ENCODE measurements at places on chromosomes 13 and 19. TPM values are rescaled to one million over a fixed set of nuclear protein-coding genes. Genes with fewer than 3 reads are reported as not detected.

- peak; percentile 45 for DNase-seq
- H3K4me1 ChIP-seq, result peaks cover 30% of the 10 kb centered on the region
- H3K36me3 ChIP-seq, result no peaks in the 10 kb centered on the region
Observed at GRCh38 chr13:30376426-30377311, 45.6 kb upstream of the UBE2L5 start.

- DNase-seq, result no peak
- H3K27ac ChIP-seq, result no peak overlapping the region
- H3K4me3 ChIP-seq, result no peak overlapping the region
- H3K4me1 ChIP-seq, result no peaks in the 10 kb centered on the region
- H3K27me3 ChIP-seq, result no peaks in the 10 kb centered on the region
Observed at GRCh38 chr13:90232291-90232690, 1115.2 kb upstream of the MIR17HG start.

PTGER1 gene
- total RNA-seq, result not detected

GRCh38 chr19:46555628-46556280 lies 45.4 kb upstream of the CALM3 start:
- no peaks in the 10 kb centered on the region for H3K4me1 ChIP-seq
- DNase-seq, result no peak
- no peak overlapping the region for H3K27ac ChIP-seq
- H3K27me3 ChIP-seq, result no peaks in the 10 kb centered on the region
- no peak overlapping the region for H3K4me3 ChIP-seq

DNA sequence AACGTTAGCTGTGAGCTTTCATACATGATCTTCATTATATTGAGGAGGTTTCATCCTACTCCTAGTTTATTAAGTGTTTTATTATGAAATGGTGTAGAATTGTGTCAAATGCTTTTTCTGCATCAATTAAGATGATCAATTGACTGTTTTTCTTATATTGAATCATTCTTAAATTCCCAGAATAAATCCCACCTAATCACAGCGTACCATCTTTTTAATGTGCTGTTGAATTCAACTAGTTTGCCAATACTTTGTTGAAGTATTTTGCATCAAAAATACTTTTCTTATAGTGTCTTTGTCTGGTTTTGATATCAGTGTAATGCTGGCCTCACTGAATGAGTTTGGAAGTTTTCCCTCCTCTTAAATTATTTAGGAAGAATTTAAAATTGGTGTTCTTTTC lies 138.6 kb upstream of the SGCG start:
- no peak for DNase-seq
- no peak overlapping the region for H3K4me3 ChIP-seq
- H3K27ac ChIP-seq, result no peak overlapping the region
- H3K36me3 ChIP-seq, result no peaks in the 10 kb centered on the region

GRCh38 chr19:38289955-38290354 lies 14.1 kb upstream of the C19orf33 start:
- no peaks in the 10 kb centered on the region for H3K27me3 ChIP-seq
- H3K36me3 ChIP-seq, result peaks cover 22% of the 10 kb centered on the region
- no peak overlapping the region for H3K4me3 ChIP-seq
- H3K27ac ChIP-seq, result peak overlapping the region; percentile 84
- DNase-seq, result no peak

DNA sequence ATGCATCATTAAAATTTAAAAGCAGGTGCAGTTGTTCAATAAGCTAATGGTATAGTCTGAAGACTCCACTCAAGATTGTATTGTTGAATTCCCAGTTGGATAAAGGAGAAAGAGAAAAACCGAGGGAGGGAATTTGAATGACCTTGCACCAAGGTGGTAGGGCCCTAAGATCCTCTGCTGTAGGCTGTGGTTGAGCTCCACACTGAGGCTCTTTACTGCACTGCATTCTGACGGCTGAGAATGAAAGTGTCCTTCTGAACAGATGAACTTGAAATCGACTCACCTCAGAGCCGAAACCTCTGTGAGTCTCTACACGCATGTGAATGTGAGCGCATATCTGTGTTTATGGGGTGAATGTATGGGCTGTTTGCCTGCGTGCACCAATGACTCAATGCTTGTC lies 388.9 kb upstream of the DACH1 start:
- DNase-seq, result peak; percentile 65
- H3K36me3 ChIP-seq, result no peaks in the 10 kb centered on the region
- H3K27ac ChIP-seq, result no peak overlapping the region

HOMER3 gene
- total RNA-seq, result 5.1 TPM

- H3K27ac ChIP-seq, result peak overlapping the region; percentile 77
- no peaks in the 10 kb centered on the region for H3K36me3 ChIP-seq
- peak overlapping the region; percentile 22 for H3K4me3 ChIP-seq
- no peak for DNase-seq
Observed at GRCh38 chr13:101624210-101624922, 171.9 kb downstream of the ITGBL1 start.

- peaks cover 33% of the 10 kb centered on the region for H3K4me1 ChIP-seq
- DNase-seq, result no peak
- no peak overlapping the region for H3K27ac ChIP-seq
- no peak overlapping the region for H3K4me3 ChIP-seq
- H3K27me3 ChIP-seq, result no peaks in the 10 kb centered on the region
- H3K36me3 ChIP-seq, result no peaks in the 10 kb centered on the region
Observed at GRCh38 chr13:75776550-75776949, 140.4 kb downstream of the LMO7 start.

DIRAS1 gene
- 2.9 TPM for total RNA-seq

GRCh38 chr13:70128098-70128497 lies 19.8 kb upstream of the KLHL1 start:
- no peaks in the 10 kb centered on the region for H3K36me3 ChIP-seq
- no peak for DNase-seq
- H3K27ac ChIP-seq, result no peak overlapping the region
- H3K4me1 ChIP-seq, result no peaks in the 10 kb centered on the region
- H3K4me3 ChIP-seq, result no peak overlapping the region

- H3K27me3 ChIP-seq, result peaks cover 15% of the 10 kb centered on the region
- peaks cover 6% of the 10 kb centered on the region for H3K4me1 ChIP-seq
- no peaks in the 10 kb centered on the region for H3K36me3 ChIP-seq
- DNase-seq, result no peak
- H3K27ac ChIP-seq, result no peak overlapping the region
Observed at GRCh38 chr19:41187884-41188279, 5.1 kb upstream of the CYP2S1 start.

KANK3 gene
- not detected for total RNA-seq

DNA sequence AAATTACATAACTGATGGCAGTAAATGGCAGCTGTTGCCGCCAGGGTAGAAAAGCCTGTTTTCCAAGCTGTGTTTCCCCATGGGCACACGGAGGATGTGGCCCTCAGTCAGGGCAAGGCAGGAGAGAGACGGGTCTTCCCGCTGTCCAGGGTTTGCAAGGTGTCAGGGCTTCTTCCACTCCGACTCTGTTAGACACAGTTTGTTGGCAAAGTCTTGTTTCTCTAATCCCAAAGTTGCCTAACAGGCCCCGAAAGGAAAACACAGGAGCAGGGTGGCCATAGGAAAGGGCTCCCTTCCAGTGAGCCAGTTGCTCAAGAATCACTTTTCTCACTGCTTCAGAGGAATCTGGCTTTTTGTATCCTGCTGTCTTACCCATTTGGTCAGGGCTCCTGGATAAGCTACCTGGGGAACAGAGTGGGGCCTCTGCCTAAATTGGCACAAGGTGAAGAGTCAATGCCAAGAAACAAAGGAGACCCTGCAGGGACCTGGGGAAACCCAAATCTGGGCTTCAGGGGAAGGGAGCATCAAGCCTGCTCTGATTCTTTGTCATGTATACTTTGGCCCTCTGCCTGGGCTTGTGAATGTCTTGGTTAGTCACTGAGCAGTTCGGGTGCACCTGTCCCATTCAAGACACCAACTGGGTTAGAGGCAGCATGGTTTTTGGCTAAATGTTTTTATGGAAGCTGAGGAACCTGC lies 29.0 kb upstream of the CXCL17 start:
- no peak overlapping the region for H3K4me3 ChIP-seq
- H3K36me3 ChIP-seq, result no peaks in the 10 kb centered on the region
- no peak overlapping the region for H3K27ac ChIP-seq
- H3K4me1 ChIP-seq, result peaks cover under 1% of the 10 kb centered on the region
- H3K27me3 ChIP-seq, result no peaks in the 10 kb centered on the region
- no peak for DNase-seq

DNA sequence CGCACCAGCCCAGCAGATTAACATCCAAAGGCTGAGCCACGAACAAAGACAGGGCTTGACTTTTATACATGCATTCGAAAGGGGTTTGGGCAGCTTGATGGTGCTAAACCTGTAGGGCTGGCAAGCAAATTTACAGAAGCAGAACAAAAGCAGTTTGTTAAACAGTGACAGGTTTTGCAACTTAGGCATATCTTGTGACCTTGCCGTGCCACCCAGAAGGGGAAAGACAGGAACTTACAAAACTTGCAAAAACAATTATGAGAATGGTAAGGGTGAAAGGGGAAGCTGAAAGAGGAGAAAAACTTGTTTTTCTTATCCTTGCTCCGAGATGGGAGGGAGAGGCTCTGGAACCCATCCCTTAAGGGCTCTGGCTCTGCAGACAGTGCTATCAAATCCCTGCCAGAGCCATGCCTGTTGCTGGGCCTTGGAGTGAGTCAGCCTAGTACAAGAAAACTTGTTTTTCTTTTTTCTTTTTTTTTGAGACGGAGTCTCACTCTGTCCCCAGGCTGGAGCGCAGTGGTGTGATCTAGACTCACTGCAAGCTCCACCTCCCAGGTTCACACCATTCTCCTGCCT lies 1325.2 kb upstream of the PRR20A start:
- no peak overlapping the region for H3K27ac ChIP-seq
- no peaks in the 10 kb centered on the region for H3K36me3 ChIP-seq
- no peaks in the 10 kb centered on the region for H3K27me3 ChIP-seq

- no peaks in the 10 kb centered on the region for H3K4me1 ChIP-seq
- no peak overlapping the region for H3K4me3 ChIP-seq
- H3K27me3 ChIP-seq, result no peaks in the 10 kb centered on the region
- H3K36me3 ChIP-seq, result no peaks in the 10 kb centered on the region
Observed at GRCh38 chr13:92175330-92175729, 776.9 kb downstream of the GPC5 start.

RFPL4A gene
- 1.7 TPM for total RNA-seq

- no peaks in the 10 kb centered on the region for H3K27me3 ChIP-seq
- no peaks in the 10 kb centered on the region for H3K36me3 ChIP-seq
- no peak overlapping the region for H3K27ac ChIP-seq
- no peak overlapping the region for H3K4me3 ChIP-seq
- DNase-seq, result no peak
- H3K4me1 ChIP-seq, result peaks cover 7% of the 10 kb centered on the region
Observed at GRCh38 chr13:98083507-98083906, 59.4 kb upstream of the FARP1 start.

DNA sequence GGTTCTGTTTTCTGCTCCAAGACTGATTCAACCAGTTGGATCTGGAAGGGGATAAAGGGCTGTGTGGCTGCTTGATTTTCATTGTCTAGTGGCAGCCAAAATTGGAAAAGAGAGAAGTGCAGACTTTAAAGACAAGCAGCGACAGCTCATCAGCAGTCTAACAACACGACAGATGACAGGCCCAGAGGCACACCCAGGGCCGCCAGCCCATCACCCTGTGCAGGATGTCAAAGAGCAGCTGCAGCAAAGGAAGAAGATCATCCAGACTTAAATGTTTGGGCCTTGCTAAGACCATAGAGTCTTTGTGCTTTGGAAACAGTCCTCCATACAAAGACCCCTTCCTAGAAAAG lies 421.0 kb upstream of the KLF12 start:
- H3K4me3 ChIP-seq, result no peak overlapping the region
- no peak overlapping the region for H3K27ac ChIP-seq
- no peaks in the 10 kb centered on the region for H3K36me3 ChIP-seq
- H3K4me1 ChIP-seq, result no peaks in the 10 kb centered on the region

GRCh38 chr13:41577436-41577835 lies 120.1 kb downstream of the RGCC start:
- H3K27me3 ChIP-seq, result no peaks in the 10 kb centered on the region
- no peaks in the 10 kb centered on the region for H3K4me1 ChIP-seq
- DNase-seq, result peak; percentile 40
- no peak overlapping the region for H3K4me3 ChIP-seq
- H3K27ac ChIP-seq, result peak overlapping the region; percentile 44

TSHZ3 gene
- 6.4 TPM for total RNA-seq

DNA sequence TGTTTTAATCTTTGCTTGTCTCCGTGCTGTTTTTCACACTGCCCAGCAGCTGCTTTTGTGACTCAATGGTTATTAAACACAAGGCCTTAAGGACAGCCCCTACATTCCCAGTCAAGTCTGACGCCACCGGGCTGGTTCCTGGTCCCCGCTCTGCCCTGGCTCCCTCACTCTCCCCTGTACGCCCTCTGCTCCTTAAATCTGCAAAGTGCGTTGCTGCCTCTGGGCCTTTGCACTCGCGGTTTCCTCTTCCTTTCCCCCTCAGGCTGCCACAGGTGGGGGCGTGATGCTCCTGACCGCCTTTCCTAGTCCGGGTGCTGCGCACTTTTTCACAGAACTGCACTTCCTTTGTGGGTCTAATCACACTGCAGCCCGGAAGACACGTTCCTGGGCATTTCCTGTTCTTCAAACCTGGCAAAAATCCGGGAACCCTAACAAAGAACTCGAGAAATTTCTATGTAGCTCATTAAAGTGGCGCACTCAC lies 25.6 kb downstream of the NOSIP start:
- peak overlapping the region; percentile 74 for H3K27ac ChIP-seq
- DNase-seq, result no peak
- H3K4me1 ChIP-seq, result peaks cover 43% of the 10 kb centered on the region

IQCN gene
- total RNA-seq, result 4.1 TPM

DNA sequence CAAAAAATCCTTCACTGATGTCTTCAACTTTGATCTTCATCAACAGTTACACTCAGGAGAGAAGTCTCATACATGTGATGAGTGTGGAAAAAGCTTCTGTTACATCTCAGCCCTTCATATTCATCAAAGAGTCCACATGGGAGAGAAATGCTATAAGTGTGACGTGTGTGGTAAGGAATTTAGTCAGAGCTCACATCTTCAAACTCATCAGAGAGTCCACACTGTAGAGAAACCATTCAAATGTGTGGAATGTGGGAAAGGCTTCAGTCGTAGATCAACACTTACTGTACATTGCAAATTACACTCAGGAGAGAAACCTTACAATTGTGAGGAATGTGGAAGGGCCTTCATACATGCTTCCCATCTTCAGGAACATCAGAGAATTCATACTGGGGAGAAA lies 8.4 kb upstream of the ZNF226 start:
- no peaks in the 10 kb centered on the region for H3K4me1 ChIP-seq
- H3K27ac ChIP-seq, result no peak overlapping the region
- no peaks in the 10 kb centered on the region for H3K27me3 ChIP-seq
- no peak overlapping the region for H3K4me3 ChIP-seq
- no peak for DNase-seq
- H3K36me3 ChIP-seq, result peaks cover 66% of the 10 kb centered on the region

AMER2 gene
- 1.1 TPM for total RNA-seq

DNA sequence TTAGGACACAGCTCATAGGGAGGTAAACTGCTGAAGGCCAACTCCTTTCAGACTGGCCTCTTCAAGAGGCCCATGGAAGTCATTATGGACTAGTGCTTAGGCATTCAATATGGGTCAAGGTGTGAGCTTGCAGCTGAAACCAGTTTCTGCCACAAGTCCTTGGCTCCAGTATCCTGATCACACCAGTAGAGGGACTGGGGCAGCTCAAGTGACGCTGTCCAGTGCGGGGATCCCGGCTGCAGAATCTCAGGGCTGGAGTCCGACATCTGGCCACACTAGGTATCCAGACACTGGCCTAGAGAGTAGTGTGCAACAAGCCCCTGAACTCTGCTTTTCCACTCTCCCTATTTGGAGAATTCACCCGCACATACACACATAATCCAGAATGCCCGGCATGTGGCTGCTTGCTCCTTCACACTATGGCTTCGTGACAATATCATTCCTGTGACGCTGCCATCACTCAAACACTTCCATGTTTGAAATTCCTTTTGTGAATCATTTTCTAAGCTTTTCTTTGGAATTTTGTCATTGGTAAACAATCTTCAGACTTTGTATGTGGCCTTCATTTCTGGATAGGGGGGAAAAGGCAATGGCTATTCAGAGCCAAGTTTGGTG lies 425.1 kb downstream of the EFNB2 start:
- H3K4me3 ChIP-seq, result no peak overlapping the region
- no peaks in the 10 kb centered on the region for H3K36me3 ChIP-seq
- no peak overlapping the region for H3K27ac ChIP-seq
- no peak for DNase-seq
- H3K4me1 ChIP-seq, result no peaks in the 10 kb centered on the region

All from stomach (tissue), 19 donors.